ENCODE measurements at places on chromosomes 16 and 17. TPM values are rescaled to one million over a fixed set of nuclear protein-coding genes. Genes with fewer than 3 reads are reported as not detected.

PLCG2 gene
- total RNA-seq = 33.0 TPM

SHBG gene
- total RNA-seq = 0.71 TPM

FAM171A2 gene
- 3.0 TPM for total RNA-seq

GSG1L gene
- not detected for total RNA-seq

CCL5 gene
- total RNA-seq = 4.0 TPM

CBLN1 gene
- 0.61 TPM for total RNA-seq

KRTAP3-1 gene
- not detected for total RNA-seq

VWA3A gene
- 0.55 TPM for total RNA-seq

DHX58 gene
- total RNA-seq = 13.2 TPM

PLA2G10 gene
- not detected for total RNA-seq

DPEP3 gene
- 0.16 TPM for total RNA-seq

ADAP2 gene
- total RNA-seq = 43.2 TPM

FLCN gene
- total RNA-seq = 40.0 TPM

KCNJ18 gene
- not detected for total RNA-seq

KRT25 gene
- total RNA-seq = not detected
